ENCODE measurements at places on chromosomes 2 and 18.

- DNase-seq, result no peak
Observed at GRCh38 chr2:224612578-224612977, 27.4 kb upstream of the CUL3 start.

- DNase-seq, result no peak
Observed at GRCh38 chr18:23357996-23358594, 95.0 kb upstream of the RIOK3 start.

DNA sequence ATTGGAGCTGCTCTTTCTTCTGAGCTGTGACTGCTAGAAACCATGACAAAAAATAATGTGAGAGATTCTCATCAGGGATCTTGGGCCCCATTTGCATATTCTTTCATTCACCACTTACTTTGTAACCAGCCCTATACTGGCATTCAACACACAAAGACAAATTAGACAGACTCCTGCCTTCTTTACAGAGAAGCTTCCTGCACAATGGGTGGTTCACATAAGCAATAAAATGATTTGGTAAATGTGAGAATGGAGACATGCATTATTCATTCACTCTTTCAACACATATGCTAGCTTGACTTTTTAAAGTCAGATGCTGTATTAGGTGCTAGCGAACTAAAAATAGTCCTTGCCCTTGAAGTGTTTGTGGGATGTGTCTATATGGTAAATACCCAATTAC is 174.4 kb downstream of the NCKAP5 start:
- DNase-seq, result no peak

- DNase-seq, result peak; percentile 33
Observed at GRCh38 chr2:49044350-49045079, 109.8 kb downstream of the FSHR start.

GRCh38 chr2:179837408-179837807 is 24.0 kb downstream of the ZNF385B start:
- DNase-seq, result peak; percentile 28

DNA sequence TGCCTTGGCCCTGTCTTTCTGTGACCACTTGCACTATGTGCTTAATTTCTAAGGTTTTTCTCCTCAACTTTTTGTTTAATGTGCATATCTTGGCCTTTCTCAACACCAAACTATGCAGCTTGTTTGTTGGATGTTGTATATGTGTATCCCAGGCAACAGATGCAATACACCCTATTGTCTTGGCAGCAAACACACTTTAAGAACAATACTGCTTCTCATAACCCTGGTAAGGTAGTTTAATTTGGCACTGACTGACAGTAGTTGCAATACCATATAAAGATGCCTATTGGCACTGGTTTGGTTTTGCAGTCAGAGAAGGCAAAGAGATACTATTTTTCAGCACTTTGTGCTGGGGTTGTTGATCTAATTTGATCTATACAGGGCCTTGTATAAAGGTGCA is 360.7 kb upstream of the CWC22 start:
- DNase-seq, result no peak

DNA sequence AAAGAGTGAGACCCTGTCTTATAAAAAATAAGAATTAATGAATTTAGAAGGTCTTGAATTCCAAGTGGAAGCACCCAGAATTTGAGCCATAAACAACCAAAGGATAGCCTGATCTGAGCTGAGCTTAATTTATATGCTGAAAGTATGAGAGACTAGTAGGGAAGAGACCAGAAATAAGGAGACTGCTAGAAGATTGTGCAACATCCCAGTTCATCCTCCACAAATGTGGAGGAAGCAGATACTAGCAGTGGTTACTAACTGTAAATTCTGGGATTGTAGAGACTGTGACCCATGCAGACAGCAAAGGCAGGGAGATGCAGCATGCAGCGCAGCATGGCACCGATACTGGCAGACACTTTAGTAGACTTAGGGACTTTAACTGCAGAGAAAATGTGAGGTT is 1.5 kb upstream of the SULT1C2 start:
- DNase-seq, result no peak

DNA sequence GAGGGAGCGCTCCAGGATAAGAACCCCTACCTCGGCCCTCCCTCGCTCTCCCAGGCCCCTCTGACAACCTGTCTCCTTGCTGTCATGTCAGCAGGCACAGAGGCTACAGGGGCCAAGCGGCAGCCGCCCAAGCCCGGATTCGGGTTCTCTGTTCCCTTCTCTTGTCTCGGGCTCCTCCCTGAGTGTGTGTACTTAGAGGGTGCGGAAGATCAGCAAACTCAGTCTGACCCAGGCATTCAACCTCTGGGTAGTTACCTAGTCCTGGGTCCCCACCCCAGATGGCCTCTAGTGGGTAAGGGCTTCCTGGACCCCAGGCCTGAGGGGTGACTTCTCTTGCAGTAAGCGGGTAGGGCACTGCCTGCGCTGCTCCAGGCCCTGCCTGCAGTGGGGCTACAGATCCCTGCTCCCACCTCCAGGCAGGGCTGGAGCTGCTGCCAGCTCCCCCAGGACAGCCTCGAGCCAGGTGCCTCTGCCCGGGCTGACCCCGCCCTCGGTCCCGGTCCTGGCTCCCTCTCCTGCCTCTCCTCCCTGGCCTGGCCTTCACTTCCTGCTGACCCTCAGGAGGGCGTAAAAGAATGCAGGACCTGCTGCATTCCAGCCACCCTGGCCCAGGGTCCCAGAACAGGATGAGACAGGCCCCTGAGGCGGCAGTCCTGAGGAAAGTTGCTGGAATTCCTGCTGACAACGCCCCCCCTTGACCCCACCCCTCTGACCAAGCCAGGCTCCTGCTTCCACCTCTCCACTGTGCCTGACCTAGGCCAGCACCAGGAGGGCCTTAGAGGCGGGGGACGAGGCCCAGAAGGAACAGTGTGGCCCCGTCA is 22.0 kb downstream of the GPC1 start:
- DNase-seq, result no peak

DNA sequence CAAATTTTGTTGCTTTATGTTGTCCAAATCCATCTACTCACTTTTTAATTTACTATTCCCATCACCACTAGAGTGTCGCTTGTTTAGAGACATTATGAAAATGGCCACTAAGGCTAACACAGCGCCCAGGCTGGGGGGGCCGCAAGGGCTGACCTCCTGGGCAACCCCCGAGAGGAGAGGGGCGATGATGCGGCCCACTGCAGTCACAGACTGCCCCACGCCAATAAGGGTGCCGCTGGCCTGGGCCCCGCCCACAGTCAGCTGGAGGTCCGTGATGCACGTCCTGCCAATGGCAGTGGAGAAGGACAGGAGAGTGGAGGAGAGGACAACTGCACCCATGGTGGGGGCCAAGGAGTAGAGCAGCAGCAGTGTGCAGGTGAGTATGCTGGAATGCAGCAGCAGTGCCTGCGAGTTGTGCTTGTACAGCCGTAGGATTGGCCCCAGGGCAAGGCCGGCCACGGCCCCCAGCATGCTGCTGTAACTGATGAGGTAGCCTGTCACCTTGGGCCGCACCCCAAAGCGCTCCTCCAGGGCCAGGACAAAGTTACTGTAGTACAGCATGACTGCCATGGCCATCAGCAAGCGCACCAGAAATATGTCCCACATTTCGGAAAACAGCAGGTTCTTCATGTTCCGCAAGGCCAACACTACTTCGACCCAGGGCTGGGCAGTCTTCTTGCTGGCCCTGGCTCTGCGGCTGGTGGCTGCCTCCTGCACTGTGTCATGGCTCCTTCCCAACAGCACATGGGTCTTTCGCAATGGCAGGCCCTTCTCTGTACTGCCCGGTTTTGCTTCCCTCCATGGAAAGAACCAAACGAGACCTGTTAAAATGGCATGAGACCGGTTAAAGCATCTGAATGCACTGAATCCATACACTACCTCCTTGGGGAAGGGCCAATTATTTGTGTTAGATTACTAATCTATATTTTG is 43.2 kb upstream of the TMEM182 start:
- no peak for DNase-seq

GRCh38 chr2:141767691-141768090 is 363.1 kb downstream of the LRP1B start:
- no peak for DNase-seq

DNA sequence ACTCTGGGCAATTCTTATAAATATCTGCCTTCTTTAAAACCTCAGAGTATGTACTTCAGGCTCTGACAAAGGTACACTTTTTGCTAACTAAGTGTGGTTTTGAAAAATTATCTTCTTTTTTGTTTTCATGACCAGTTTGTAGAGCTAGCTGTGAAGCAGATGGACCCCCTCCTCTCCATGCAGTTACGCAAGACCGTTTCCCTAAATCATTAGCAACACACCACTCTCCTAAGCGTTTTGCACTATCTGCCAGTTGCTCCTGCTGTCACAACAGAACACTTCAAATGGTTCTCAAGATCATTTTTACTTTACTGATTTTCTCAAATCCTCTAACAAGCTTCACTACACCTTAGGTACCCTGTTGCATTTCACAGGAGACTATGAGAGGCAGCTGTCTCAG is 53.3 kb downstream of the GULP1 start:
- DNase-seq, result no peak

GRCh38 chr2:10237392-10238321 is 65.0 kb upstream of the HPCAL1 start:
- DNase-seq, result no peak

GRCh38 chr2:169715379-169716237 is 18.0 kb upstream of the KLHL23 start:
- DNase-seq, result no peak

GRCh38 chr2:182625814-182626213 is 90.2 kb upstream of the DNAJC10 start:
- no peak for DNase-seq

GRCh38 chr2:64836566-64836965 is 152.6 kb upstream of the SLC1A4 start:
- DNase-seq, result no peak

DNA sequence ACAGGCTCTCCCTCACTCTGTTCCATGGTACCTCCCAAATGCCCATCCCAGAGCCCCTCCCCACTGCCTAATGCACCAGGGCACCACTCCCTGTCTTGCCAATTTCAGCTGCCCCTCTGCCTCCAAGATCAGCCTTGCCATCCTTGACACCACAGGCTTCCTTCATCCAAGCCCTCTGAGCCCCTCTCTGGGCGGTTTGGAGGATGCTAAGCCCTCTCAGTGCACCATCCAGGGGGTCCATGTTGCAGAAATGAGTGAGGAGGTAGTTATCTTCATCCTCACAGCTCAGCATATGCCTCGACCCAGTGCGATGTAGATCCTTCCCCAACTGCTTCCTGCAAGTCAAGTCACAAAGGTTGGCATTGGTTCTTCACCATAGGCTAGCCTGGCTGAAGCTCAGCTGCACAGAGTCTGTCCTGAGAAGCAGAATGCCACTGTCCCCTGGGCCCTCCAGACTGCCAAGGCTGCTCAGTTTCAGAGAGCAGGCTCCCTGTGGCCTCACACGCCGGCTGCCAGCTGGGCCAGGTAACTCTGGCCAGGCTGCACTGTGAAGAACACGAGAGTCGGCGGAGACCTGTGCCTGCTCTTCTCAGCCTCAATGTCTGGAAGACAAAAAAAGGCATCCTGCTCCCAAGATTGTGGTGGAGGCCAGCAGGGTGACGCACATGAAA is 9.9 kb upstream of the MAP3K2 start:
- DNase-seq, result no peak

- DNase-seq, result no peak
Observed at GRCh38 chr18:79771446-79772107, 26.2 kb upstream of the KCNG2 start.

GRCh38 chr2:169573160-169573973 is at the start of gene FASTKD1:
FASTKD1 (minus strand) TSS chr2:169573865; CDS start chr2:169572029, 1,836 bp downstream.
- DNase-seq, result peak; percentile 90

DNA sequence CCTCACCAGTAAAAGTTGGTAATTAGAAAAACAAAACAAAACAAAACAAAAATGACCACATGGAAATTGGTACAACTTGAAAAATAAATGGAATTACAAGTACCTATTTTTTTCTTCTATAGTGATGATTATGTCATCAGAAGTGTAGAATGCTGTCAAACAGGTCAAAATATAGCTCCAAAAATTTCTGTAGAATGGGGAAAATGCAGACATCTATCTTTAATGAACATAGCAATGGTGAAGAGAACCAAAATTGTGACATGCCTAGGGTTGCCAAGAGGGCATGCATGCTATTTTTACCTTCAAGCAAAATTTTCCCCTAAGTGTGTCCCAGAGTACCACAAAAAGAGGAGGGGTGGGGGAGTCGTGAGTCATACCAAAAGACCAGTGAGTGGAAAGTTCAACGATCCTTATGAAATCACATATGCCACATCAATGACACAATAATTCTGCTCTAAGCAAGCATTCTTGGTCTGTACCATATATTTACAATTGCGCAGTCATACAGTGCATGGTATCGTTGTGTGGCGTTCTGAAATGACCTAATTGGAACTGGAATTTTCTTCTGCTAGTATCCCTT is 1436.4 kb downstream of the SUCLG1 start:
- peak; percentile 37 for DNase-seq

GRCh38 chr2:96073170-96073775 is 38.6 kb upstream of the GPAT2 start:
- no peak for DNase-seq

DNA sequence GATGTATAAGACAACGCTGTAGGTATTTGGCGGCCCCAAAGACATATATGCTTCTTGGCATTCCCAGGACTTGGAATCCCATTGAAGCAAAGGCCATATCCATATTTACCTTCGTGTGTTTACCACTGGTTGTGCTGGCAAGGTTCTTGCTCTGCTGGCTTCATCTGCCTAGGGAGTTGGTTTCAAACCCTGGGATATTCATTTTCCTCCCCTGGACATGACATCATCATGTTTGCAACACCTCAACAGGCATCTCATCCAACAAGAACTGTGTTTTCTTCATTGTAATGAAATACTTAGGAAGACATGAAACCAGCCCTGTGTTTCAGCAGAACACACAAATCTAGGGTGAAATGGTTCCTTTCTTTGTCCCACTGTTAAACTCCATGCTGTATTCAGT is 77.9 kb upstream of the PHLPP1 start:
- no peak for DNase-seq

DNA sequence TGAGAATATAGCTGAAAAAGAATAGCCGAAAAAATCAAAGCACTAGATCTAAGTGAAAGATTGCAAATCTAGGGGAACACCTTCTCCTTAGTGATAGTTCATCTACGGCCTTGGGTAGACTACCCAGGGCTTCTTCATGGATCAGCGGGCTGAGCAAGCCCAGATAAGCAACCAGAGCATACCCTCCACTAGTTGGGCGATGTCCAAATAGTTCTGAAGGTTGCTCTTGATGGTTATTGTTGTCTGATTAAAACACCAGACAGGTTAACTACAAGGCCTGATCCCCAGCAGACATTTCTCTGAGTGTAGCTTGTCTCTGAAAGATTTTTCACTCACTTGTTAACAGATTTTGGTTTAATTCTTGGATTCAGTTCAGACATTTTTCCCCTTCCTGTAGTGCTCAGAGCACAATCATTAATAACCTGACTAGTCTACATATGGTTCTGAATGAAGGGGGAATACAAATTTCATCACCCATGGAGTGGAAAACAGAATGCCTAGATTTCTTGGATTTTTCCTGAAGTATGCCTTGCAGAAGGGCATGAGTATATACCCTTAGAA is 99.6 kb downstream of the BABAM2 start:
- DNase-seq, result no peak

DNA sequence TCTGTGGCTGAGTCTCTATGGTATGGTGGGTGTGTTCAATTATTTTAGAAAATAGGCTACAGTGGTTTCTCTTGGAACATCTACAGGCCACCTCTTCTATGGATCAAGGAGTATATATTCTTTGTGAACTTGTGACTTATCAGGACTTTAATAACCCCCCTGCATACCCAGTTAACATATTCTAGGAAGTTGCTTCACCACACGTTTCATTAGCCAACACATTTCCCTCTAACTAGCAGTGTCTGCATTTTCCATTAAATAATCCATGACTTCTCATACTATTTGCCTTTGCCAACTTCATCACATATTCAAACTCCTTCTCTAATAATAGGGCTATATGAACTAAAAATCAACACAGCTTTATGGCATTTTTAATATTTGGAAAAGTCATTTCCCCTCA is 187.6 kb upstream of the ARL4C start:
- DNase-seq, result no peak

GRCh38 chr2:40204268-40204667 is 247.6 kb downstream of the SLC8A1 start:
- peak; percentile 84 for DNase-seq

Measured in fibroblast of skin of scalp (primary cell).